ENCODE measurements at places on chromosomes 16 and 17.

- ATAC-seq, result peak; percentile 80
Observed at GRCh38 chr17:48804936-48805411, 12.1 kb downstream of the TTLL6 start.

DNA sequence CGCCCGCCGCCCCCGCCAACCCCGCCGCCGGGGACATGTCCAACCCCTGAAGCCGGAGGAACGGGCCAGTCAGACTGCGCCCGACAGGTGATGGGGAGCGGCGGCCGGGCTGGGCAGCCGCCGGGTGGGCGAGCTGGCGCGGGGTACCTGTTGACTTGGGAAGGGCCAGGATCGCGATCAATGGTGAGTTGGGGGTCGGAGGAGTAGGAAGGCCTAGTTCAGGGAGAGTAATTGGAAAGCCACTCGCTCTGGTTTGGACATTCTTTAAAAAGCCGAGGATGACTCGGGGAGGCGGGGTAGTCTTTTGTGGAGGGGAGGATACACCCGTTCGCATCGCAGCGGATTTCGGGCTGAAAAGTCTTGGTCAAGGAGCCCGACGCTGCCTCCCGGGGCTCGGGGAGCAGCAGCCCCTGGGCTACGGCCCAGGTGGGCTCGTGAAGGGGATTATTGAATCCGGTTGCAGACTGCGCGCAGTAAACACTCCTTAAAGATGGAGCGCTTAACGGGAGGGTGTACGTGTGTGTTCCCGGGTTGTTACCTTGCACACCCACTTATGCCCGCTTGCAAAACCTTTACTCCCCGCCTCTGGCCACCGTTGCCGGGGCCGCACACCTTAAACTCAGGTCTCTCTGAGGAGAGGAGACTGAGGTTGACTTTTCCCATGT lies 123.8 kb downstream of the GOSR1 start:
- ATAC-seq, result peak; percentile 14

DNA sequence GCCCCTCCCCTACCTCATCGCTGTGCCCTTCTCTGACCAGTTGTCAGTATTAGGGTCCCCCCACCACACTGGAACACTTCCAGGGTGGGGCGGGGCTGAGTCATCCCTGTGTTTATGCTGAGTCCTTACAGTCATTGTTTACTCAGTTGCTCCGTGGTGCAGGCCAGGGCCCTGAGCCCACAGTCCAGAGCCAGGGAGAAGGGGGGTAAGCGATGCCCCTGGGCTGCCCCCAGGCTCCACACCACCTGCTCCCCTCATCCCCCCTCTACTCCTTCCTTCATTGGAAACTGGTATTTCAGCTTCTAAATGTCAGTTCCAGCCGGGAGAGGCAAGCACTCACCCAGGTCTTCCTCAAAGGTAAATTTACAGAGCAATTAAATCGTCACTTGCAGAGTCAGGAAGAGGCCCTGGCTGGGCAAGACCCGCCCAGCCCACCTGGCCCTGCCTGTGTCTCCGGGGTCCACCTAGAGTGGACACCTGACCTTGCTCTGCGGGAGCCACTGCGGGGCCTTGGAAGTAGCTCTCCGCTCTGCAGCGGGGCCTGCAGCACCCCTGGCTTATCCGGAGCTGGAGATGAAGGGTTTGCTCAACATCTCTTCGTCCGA lies 4.8 kb downstream of the ATP2A3 start:
- no peak for ATAC-seq

DNA sequence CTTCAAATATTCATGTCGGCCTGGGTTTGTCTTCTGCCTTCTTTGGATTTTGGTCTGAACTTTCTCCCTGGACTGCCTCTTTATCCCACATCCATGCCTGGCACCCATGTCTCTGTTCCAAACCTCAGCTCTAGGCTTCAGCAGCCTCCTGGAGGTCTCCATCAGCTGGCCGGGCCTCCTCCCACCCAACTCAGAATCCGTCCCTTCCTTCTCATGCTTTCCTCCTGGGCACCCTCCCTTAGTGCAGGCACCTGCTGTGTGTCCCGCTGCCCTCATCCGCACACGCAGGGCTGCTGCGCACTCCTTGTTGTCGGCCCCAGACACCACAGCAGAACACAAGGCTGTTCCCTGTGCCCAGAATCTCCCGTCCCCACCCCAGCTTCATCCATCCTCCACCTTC lies 14.0 kb downstream of the LDHD start:
- no peak for ATAC-seq

GRCh38 chr17:39926588-39927100 lies 757 bp downstream of the ORMDL3 start:
- peak; percentile 58 for ATAC-seq

DNA sequence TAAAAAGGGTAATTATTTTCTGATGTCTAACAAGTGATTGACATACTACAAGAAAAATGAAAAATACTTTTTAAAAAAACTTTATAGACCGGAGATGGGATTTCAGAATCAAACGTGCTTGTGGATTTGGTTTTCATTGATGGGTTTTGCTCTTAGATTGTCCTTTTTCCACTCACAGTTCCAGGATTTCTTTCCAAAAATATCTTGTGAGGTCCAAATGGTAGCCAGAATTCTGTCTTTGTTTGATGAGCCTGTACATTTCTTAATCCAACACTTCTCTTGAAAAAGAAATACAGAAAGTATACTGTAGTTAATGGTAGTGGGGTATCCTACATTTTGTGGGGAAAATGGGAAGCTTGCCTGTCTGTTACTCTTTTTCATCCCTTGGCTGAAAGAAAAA lies 329.3 kb downstream of the KCNJ2 start:
- ATAC-seq, result no peak

- no peak for ATAC-seq
Observed at GRCh38 chr16:55754056-55754455, 78.8 kb downstream of the CES1 start.

GRCh38 chr16:51880776-51881175 lies 666.2 kb downstream of the TOX3 start:
- ATAC-seq, result no peak

DNA sequence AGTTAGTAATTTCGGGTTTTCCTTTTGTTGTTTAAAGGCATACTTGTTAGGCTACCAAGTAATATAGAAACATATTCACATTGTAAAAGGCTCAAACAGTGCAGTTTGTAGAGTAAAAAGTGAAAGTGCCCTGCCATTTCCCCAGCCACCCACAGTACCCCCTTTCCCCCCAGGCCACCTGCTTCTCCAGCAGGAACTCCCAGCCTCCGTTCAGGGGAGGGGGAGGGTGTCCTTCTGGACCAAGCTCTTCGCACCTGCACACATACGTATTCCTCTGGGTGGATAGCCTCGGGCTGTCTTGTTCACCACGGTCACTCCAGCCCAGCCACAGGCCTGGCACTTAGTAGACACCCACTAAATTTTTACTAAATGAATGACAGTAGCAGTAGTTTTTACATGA lies 144.5 kb downstream of the CLEC16A start:
- no peak for ATAC-seq

- ATAC-seq, result no peak
Observed at GRCh38 chr17:80316927-80317705, 56.5 kb downstream of the RNF213 start.

DNA sequence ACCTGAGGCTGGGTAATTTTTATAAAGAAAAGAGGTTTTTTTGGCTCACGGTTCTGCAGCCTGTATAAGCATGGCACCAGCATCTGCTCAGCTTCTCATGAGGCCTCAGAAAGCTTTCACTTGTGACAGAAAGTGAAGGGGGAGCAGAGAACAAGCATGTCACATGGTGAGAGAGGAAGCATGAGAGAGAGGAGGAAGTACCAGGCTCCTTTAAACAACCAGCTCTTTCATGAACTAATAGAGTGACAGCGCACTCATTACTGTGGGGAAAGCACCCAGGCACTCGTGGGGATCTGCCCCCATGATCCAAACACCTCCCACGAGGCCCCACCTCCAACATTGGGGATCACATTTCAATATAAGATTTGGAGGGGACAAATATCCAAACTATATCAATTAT lies 86.8 kb downstream of the USP32 start:
- ATAC-seq, result peak; percentile 62

GRCh38 chr17:71919896-71920295 lies 200.9 kb upstream of the SOX9 start:
- ATAC-seq, result no peak

DNA sequence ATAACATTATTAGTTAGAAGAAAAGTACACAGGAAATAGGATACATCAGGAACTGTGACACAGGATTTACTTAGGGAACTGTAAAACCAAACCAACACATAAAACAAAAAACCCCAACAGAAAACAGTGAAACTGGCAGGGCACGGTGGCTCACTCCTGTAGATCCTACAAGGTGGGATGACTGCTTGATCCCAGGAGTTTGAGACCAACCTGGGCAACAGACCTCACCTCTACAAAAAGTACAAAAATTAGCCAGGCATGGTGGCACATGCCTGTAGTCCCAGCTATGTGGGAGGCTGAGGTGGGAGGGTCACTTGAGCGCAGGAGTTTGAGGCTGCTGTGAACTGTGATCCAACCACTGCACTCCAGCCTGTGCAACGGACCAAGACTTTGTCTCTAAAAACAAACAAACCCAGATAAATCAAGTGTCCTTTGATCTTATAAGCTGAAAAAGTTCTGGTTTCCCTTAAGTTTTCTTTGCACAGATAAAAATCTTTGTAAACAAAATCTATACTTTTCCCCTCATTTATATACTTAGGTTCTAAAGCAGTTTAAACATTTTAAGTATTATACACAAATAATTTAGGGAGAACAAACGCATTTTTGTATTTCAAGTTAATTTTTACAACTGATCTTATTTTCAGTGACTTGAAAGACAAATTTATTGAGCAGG lies 111.5 kb upstream of the TOB1 start:
- no peak for ATAC-seq

DNA sequence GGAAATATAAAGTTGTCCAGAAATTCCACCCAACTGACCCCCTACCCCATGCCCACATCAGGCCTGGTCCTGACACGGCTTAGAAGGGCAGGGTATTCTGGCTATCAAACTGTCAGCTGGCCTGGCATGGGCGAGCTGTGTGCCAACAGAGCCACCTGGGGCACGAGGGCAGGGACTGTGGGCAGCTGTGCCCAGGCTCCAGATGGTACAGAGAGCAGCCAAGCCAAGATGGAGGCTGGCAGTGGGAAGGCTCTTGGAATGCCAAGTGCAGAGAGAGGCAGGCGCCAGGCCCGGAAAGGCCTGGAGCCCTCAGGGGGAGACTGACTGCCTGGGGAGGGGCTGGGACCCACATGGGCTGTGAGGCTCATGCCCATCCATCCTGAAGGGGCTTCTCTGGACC lies 24.3 kb upstream of the PHF12 start:
- no peak for ATAC-seq

- no peak for ATAC-seq
Observed at GRCh38 chr16:31348579-31348978, 6.4 kb upstream of the ITGAX start.

- ATAC-seq, result no peak
Observed at GRCh38 chr16:71771571-71771970, 37.1 kb downstream of the AP1G1 start.

DNA sequence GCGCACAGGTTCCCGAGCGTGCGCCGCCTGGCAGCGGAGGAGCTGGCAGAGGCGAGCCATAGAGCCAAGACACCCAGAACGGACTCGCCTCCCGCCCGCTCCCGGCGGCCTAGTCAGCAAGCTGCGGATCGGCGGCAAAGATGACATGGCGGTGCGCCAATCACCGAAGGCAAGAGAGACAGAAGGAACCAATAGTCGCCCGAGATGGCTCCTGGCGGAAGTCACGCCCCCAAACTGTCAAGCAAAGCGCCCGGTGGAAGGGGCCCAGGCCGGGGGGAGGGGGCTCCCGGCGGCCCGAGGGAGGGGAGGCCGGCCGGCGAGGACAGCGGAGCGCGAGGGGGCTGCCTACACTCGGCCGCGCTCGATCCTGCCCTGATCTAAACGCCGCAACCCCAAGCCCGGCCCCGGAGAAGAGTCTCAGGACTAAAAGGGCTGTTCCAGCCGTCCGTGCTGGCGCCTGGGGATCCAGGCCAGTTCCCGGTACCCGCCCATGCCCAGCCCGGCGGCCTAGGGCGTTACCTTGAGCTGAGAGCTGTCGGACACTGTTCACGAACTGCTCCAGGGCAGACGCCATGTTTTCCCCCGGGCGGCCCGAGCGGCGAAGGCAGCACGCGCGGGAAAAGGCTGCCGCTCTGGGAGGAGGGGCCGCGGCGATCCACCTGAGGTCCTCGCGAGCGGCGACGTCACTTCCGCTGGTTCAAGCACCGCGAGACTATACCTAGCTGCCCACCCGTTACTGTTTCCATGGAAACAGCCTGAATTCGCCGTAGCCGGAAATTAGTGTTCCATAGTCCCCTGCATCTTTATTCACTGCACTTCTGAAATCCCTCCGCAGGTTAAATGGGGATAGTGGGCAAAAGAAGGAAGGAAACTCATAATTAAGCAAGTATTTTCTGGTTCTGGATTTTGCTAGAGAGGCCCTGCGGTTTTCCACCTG lies at the start of gene COPS3:
TSS of gene COPS3 (minus strand) at position 634 of the 937 bp plus-strand sequence. CDS start at position 574, 60 bp downstream.
- peak; percentile 94 for ATAC-seq

DNA sequence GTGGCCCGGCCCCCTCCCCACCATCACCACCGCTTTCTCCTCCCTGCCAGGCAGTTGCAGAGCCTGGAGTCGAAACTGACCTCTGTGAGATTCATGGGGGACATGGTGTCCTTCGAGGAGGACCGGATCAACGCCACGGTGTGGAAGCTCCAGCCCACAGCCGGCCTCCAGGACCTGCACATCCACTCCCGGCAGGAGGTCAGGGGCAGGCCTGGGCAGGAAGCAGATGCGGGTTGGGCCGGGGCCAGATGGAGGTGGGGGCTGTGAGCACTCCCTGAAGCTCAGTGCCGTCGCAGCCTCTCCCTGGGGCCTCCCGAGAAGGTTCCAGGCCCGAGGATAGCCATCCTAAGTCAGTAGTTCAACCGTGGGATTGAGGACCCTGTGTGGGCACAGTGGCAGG lies 14.2 kb upstream of the ADGRG3 start:
- no peak for ATAC-seq

DNA sequence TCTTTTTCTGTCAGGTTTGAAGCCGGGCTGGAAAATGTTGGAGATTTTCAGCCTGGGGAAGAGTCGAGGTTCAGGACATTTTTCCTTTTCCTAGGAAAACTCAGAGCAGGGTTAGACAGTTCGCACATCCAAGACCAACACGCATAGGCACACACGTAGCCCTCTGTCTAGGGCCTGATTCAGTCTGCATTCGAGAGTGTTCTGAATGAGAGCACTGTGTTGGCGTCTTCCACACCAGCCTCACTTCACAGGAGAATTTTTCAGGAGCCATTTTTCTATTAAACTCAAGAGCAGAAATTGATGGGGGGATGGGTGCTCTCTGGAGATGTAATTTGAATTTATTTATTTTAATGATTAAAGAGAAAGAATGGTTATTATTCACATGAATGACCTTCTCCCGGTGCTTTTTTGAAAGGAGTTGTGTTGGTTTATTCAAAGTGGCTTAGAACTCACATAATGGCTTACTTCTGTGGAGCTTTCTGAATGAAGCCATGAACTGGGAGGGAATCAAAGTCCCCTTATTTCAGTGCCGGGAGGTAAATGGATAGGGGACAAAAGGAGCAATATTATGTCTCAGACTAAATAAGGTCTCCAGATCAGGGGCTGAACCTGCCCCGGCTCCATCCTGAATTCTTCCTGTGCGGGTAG lies 194.3 kb downstream of the CCDC182 start:
- no peak for ATAC-seq

DNA sequence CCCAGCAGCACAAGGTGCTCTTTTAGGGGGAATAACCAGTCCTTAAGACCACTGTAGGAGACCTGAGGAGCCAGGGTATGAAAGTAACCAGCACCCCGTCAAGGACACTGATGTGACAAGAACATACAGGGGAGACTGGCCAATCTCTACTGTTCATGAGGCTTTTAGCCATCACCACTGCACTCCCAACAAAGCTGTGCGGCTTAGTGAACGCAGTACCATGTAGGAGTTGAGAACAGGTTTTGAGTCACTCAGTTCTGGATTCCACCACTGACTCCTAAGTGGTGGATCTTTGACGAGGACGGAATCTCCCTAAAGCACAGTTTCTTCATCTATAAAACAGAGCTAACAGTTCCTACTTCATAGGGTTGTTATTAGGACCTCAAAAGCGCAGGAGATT lies 26.8 kb downstream of the COG4 start:
- ATAC-seq, result peak; percentile 92
